ENCODE measurements at places on chromosomes 12 and 14.

- DNase-seq, result no peak
Observed at GRCh38 chr14:25009891-25010290, 40.1 kb downstream of the STXBP6 start.

GRCh38 chr14:39442293-39442692 lies 10.1 kb upstream of the FBXO33 start:
- no peak for DNase-seq

- DNase-seq, result no peak
Observed at GRCh38 chr12:129082441-129082840, 229.2 kb downstream of the GLT1D1 start.

DNA sequence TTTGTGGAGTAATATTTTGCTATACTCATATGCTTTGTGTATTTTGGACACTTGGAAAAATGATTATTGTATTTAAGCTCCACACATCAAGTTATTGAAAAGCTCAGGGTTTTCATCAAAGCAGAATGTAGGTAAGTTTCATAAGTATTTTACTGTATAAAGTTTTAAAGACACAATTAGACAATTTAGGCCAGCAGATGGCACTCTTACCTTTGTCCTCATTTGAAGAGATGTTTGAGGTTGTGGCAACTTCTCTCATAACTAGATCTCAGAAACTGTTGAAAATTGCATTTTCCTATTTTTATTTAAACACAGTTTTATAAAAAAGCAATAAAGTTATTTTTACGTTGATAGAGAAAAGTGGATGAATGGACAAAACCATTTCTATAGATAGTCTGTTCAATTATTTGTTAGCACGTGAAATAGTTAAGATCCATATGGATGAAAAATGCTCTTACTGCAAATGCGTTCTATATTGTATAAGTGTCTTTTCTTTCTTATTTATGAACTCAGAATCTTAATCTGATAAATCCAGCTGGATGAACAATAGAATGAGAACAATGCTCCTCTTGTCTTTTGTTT lies 300.0 kb downstream of the AEBP2 start:
- DNase-seq, result peak; percentile 27

- no peak for DNase-seq
Observed at GRCh38 chr12:26523708-26524150, 309.3 kb downstream of the ITPR2 start.

GRCh38 chr12:24608637-24609285 lies 340.1 kb downstream of the BCAT1 start:
- DNase-seq, result no peak

GRCh38 chr12:57888409-57889157 lies 42.1 kb upstream of the CTDSP2 start:
- no peak for DNase-seq

DNA sequence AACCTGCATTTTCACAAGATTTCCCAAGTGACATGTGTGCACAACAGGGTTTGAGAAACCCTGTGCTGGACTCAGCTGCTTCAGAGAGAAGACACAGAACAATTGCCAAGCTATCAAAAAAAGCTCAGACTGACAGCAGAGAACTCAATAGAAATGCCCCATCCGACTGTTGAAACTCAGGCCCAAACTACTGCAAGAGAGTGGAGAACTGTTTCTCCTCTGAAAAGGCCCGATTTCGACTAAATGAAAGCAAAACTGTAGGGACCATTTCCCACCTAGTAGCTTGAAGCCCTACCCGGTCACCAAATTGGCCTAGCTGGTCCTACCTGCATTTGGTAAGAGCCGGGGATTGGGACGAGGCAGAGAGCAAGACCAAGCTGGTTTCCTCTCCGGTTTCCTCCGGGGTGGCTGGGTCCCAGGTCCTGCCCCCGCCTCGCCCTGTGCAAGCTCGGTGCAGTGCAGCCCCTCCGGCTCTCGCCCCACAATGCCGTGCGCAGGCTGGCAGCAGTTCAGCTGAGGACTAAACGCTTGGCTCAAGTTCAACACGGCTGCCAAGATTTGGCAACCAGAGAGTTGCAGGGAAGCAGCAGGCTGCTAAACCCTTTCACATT lies 1180.6 kb downstream of the VRK1 start:
- DNase-seq, result peak; percentile 80

DNA sequence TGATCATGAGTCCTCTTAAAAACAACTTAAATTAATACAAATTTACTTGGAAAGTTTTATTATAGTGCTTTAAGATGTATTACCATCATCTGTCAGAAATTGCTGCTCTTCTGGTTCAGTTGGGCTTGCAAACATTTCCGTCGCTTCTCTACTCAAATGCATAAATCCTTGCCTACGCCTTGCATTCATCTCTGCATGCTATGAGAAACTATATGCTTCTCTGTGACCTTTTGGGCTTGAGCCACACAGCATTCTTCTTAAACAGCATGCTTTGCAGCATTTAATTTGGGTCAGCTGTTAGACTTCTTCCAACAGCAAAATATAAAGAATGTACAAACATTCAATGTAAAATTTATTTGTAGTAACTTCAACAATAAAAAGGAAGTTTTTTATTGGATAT lies 305.7 kb upstream of the FLRT2 start:
- no peak for DNase-seq

DNA sequence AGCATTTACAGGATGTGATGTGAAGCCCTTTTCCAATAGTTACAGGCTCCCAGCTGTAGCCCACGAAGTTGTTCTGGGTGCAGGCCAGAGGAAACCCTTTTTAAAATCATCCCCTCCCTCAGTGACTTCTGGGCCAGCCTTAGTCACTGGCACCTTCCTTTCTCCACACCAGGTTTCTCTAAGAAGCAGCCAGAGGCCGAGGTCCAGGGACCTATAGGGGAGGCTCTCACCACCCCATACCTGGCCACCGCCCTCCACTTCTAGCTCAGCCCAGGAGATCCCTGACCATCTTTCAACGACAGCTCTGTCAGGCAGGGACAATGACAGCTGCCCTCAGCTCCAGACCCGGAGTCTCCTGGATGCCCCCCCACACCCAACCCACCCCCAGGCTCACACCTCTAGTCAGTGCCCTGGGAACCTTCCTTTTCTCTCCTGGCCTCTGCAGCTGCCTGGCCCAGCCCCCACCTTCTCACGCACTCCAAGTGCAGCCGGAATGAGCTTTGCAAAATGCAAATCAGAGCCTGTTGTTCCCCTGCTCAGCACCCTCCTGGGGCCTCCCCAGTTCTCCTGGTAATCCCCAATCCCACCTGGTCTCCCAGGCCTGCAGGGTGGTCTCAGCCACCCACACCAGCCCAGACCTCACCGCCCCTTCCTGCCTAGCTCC lies 46.7 kb downstream of the TESC start:
- no peak for DNase-seq

DNA sequence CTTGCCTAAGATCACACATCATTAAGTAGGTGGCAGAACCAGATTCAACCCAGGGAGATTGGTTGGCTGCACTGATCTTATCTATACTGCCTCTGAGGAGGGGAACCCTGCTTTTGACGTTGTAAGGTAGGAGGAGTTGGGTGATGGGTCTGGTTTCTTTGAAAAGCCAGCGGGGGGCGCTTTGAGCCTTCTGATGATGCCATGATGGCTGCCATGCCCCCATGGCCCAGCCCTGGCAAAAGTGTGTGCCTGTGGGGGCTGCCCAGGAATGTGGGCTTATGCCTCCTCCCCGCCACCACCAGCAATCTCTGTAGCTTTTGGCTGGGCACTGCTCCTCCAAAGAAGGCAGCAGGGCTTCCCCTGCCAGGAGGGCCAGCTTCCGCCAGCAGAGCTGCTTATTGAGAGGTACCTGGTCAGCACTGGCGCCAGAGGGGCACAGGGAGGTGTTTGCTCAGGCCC lies 224.3 kb downstream of the SLC41A2 start:
- DNase-seq, result peak; percentile 45

- DNase-seq, result peak; percentile 55
Observed at GRCh38 chr14:60327447-60328331, 78.7 kb downstream of the PPM1A start.

DNA sequence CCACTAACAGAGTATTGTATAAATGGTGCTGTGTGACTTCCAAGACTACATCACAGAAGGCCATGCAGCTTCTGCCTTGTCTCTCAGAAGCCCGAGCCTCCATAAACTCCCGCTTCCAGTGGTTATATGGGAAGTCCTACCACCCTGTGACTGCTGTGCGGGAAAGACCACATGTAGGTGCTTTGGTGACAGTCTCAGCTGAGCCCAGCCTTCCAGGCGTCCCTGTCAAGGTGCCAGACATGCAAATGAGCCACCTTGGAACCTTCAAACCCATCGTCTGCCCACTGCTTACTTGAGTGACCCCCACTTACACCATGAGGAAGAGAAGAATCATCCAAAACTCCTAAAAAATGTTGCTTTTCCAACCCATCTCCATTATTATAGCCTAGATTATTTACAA lies 123.0 kb downstream of the SLC38A1 start:
- no peak for DNase-seq

DNA sequence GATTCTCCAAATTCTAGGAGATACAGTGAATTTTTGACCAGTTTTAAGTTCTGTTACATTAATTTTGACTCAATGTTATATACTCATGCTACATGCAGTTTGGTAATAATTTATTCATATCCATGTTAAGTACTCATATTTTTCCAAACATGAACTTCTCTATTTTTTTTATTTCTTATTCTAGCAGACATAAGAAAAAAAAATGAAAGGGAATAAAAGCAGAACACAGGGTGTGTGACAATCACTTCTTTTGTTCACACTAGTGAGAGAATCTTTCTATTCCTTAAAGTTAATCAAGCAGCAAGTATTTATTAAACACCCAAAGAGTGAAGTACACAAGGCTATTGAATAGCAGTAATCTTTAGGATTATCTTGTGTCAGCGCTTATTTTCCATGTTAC lies 171.1 kb upstream of the ATP2B1 start:
- no peak for DNase-seq

- no peak for DNase-seq
Observed at GRCh38 chr12:38892087-38892786, 13.2 kb downstream of the CPNE8 start.

GRCh38 chr12:92130999-92131398 lies 14.6 kb downstream of the BTG1 start:
- DNase-seq, result no peak

GRCh38 chr14:102502571-102502970 lies 7.0 kb downstream of the ANKRD9 start:
- DNase-seq, result no peak

DNA sequence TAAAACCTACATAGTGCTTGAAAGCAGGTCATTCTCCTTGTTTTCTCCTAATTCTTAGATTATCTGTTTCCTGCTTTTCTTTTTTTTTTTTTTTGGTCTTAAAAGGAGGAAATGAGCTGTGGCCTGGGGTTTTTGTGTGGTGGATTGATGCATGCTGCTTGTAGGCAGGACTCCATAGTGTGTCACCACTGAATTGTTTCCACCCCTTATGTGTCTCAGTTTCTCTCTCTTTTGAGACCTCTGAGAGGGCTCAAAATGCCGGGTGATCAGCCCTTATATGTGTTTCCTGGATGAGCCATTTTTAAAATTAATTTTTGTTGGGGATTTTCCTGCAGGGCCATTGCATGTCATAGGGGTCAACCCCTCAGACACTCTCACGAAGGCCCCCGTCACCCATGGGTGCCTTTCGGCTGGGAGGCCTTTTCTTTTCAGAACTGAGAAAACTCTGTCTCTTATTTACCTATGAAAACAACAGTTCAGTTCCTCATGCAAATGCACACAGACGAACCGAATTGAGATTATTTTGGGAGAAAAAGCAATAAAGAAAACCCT lies 32.0 kb upstream of the LRRK2 start:
- DNase-seq, result no peak

- DNase-seq, result no peak
Observed at GRCh38 chr12:52821826-52822660, 8.1 kb upstream of the KRT4 start.

DNA sequence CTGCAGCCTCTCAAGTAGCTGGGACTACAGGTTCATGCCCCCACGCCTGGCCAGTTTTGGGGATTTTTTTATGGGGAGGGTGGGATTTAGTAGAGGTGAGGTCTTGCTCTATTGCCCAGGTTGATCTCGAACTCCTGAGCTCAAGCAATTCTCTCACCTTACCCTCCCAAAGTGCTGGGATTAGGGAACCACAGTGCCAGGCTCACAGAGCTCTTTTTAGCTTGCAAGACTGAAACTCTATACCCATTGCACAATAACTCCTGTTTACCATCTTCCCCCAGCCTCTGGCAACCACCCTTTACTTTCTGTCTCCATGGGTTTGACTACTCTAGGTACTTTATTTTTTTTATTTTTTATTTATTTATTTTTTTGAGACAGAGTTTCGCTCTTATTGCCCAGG lies 25.7 kb upstream of the CDK17 start:
- no peak for DNase-seq

DNA sequence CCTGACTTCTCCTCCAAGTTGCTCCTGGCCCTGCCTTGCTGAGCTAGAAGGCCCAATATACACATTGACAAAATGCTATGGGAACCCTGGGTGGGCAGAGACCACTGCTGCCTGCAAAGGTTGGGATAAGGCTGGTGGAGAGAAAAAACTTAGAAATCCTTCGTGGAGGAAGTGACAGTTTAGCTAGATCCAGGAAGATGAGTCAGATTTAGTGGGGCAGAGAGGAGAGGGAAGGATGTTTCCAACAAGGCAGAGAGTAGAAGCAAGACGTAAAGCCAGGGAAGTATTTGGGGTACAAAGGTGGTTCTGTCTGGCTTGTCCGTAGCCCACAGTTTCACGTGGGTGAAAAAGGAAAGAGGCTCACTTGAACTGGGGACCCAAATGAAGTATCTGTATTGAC lies 69.0 kb upstream of the CLMN start:
- no peak for DNase-seq

DNA sequence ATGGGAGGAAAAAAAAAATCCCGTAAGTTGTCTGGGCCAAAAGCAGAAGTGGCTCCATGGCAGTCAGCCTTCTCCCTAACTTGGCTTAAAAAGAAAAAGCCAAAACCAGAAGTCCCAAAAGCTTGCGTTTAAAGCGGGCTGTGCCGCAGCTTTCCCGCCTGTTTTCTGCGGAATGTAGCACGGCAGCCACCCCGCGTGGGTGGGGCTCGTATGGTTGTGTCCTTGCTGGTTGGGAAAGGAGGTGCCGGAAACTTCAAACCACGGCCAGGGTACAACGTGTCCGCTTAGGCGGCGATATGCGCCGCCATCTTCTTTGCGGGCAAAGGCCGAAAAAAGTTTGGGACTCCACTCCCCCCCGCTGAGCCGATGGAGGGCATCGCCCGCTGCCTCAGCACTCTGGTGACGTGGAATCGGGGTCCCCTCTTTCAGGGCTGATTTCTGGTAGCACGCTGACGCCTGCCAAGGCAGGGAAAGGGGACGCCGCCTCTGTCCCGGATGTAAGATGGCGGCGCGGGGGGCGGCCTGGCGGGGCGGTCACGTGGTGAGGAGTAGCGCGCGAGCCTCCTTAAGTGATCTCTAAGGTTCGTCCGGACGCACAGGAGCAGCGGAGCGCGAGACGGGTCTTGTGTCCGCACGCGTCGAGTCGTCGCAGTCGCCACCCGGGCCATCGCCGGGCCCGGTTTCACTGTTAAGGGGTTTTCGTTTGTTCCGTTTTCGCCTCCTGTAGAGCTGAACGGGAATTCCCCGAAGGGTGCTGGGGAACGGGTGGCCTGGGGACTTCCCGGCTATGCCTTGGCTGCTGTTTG lies 135.8 kb downstream of the MON2 start:
- peak; percentile 87 for DNase-seq

- DNase-seq, result no peak
Observed at GRCh38 chr12:48810903-48811431, 7.3 kb upstream of the CACNB3 start.

GRCh38 chr12:132806857-132807256 lies 21.8 kb downstream of the GOLGA3 start:
- peak; percentile 48 for DNase-seq
